ENCODE measurements at places on chromosomes 7 and 10.

DNA sequence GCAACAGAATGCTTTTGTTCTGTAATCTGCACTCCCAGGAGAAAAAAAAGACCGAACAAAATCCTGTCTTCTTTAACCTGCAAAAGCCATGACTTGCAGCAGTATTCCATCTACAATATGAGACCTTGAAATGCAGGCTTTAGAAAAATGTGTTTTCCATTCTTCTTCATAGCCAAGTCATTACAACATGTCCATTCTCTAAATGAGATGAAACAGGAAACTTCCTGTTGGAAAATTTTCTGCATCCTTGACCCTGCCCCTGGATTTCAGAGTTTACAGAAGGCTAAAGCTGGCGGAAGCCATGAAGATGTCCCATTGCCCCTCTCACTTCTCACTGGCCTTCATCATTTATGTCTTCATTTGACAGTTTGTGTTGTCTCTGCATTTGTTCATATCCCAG is 546.4 kb downstream of the TNS3 start:
- no peak for DNase-seq

GRCh38 chr10:72242675-72243074 is 26.6 kb upstream of the ASCC1 start:
- DNase-seq = no peak

- no peak for DNase-seq
Measured at GRCh38 chr10:125843603-125844329, 20.4 kb downstream of the BCCIP start.

DNA sequence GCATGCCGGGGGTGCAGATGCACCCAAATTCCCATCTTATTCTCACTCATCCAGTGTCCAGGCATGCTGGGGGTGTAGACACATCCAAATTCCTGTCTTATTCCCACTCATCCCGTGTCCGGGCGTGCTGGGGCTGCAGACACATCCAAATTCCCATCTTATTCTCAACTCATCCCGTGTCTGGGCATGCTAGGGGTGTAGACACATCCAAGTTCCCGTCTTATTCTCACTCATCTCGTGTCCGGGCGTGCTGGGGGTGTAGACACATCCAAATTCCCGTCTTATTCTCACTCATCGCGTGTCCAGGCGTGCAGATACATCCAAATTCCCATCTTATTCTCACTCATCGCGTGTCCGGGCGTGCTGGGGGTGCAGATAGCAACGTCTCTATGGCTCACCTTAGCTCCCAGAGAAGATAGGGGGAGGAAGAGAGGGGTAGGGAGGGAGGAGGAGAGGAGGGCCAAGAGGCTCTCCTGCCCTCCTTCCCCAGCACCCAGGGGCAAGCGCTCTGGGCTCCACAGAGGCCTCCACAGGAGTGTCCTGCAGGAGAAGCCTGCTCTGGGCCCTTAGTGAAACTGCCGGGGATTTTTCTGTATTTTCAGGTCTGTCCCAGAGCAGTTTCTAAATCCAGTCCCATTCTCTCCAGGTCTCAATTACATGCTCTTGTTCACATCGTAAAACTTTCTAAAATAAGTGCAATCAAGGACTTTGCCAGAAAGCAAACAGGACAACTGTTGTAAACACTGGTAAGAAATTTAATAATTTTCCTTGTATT is 210.8 kb downstream of the DIP2C start:
- no peak for DNase-seq

- DNase-seq = no peak
Measured at GRCh38 chr10:47051741-47052238, 140.6 kb downstream of the PTPN20 start.

GRCh38 chr7:134949171-134949570 is 37.1 kb upstream of the AGBL3 start:
- DNase-seq = no peak

DNA sequence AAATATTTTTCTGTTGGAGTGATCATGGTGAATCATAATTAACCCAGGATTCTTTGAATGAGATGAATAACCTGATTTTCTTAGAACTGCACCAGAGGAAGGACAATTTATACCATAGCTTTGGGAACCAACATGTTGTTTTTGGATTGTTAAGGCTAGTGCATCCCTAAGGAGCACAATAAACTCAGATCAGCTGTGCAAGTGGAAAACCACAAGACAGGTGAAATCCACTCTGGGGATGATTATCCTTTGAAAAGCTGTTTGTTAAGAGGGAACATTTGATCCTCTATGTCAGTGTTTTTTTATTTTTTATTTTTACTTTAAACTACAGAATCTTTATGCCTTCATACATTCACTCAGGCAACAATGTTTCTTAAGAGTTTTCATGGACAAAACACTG is 232.1 kb upstream of the PCLO start:
- DNase-seq = no peak
